CD8-positive, alpha-beta T cell (primary cell): ENCODE measurements at places on chromosomes 16 and 17. TPM values are rescaled to one million over a fixed set of nuclear protein-coding genes. Genes with fewer than 3 reads are reported as not detected.
A peak's percentile ranks its signal among the peaks of the same experiment; 100 is the strongest.

Gene MYH13
- total RNA-seq: not detected

Gene NHLRC4
- 0.25 TPM for total RNA-seq

Gene PRAC2
- total RNA-seq: not detected

Gene ZC3H18
- 149 TPM for total RNA-seq

Gene KSR1
- 23.3 TPM for total RNA-seq

Gene SPN
- 36.9 TPM for total RNA-seq

DNA sequence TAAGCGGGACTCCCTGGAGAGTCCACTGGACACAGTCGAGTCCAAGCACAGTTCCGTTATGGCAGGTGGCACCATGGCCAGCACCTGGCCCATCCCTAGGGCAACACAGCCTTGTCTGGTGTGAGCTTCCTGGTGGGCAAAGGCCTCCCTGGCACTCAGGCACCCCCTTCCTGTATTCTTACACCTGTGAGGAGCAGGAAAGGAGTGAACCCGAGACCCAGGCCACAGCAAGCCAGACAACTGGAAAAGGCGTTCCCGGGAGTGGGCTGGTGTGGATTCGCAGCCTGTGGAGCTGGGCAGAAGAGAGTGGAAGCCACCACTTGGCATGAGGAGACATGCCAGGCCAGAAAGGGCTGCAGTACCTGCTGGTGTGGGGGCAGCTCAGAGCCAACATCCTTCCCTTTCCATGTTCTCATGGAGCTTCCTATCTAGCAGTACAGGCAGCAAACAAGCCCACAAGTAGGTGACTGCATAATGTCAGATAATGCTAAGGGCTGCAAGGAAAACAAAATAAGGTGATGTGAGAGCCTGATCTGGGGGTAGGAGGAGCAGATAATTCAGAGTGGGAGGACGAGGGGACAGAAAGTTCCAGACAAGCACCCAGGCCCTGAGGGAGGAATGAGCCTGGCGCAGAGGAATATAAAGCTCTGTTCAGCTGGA lies 87.0 kb downstream of the GNAO1 start:
- DNase-seq: no peak

GRCh38 chr16:56424791-56425438 lies 430 bp downstream of the AMFR start:
- DNase-seq: peak; percentile 34

- DNase-seq: no peak
Measured at GRCh38 chr17:81324851-81325713, 30.0 kb upstream of the SLC38A10 start.

DNA sequence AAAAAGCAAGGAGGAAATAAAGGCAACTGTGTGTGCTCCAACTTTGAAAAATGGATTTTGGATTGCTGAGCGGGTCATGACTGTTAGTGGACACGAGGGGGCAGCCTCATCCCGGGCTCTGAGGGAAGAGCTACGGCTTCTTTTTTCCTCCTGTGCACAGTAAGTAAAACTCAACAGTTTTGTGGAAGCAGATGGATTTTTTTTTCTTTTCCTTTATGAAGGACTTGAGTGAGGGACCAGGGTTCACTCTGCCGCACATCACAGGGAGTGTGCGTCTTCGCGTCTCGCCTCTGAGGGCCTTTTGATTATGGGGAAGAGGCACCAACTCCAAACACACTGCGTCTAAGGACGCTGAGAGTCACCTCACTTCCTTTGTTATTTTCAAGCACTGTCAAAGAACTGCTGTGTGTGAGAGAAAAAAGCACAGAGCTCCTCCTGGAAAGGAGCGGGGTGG lies 80.3 kb upstream of the GOT2 start:
- DNase-seq: peak; percentile 1

DNA sequence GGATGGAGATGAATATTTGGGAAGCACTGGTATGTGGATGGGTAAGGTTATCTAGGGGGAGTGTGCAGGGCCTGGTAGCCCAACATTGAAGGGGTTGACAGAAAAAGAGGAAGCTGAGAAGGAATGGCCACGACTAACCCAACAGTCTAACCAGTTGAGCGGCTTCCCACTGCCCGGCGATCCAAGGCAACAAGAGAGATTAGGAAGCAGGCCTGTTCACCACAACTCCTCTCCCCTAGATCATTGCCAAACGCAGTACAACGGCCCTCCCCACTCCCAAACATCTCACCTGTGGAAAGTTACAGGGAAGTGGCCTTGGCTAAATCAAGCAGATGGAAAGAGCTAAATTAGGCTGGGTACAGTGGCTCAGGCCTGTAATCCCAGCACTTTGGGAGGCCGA lies 11.2 kb upstream of the RANGRF start:
- no peak for DNase-seq

- DNase-seq: no peak
Measured at GRCh38 chr16:56048425-56049105, 142.7 kb upstream of the GNAO1 start.

DNA sequence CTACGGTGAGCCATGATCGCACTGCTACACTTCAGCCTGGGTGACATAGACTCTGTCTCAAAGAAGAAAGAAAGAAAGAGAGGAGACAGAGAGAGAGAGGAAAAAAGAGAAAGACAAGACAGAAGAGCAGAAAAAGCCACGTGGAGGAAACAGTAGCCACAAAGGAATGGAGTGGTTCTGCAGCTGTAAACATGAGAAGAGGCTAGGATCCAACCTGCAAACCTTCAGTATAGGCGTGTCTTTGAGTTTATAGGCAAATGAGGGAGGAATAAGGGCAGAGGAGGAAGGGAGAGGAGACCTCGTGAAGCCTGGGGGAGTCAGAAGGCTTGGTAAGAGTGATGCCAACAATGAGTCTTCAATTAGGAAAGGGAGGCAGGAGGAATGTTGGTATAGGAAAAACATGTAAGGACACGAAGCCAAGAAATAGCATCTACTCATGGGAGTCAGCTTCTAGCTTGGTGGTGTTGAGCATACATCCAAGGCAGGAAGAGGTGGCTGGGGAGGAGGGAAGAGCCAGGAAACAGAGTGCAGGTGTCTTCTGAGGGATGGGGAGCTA lies 3.9 kb downstream of the MED9 start:
- DNase-seq: no peak
